ENCODE measurements at places on chromosomes 2 and 18.

- no peak for DNase-seq
Observed at GRCh38 chr2:35887146-35887545, 468.4 kb upstream of the CRIM1 start.

- no peak for DNase-seq
Observed at GRCh38 chr2:180669016-180669415, 311.4 kb upstream of the UBE2E3 start.

DNA sequence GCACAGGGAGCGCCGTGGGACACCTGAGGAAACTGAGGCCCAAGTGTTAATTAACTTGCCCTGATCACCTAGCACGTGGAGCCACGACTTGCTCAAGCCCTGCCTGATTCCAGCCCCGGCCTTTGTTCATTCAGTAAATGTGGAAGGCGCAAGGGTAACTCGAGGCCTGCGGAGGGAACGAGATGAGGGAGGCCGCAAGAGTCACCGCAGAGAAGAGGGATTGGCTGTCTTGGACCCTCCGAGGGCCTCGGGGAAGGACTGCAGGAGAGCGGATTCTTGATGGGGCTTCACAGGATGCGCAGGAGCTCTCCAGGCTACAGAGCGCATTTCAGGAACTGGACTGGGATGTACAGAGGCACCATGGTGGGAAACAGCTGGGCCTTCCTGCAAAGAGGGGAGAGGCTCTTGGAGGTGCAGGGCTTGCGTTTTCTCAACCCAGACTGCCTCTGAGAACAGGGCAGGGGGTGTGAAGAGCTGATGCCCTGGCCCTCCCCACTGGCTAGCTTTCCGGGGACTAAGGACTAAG, 511 bp upstream of the ANKMY1 start:
- DNase-seq: no peak

DNA sequence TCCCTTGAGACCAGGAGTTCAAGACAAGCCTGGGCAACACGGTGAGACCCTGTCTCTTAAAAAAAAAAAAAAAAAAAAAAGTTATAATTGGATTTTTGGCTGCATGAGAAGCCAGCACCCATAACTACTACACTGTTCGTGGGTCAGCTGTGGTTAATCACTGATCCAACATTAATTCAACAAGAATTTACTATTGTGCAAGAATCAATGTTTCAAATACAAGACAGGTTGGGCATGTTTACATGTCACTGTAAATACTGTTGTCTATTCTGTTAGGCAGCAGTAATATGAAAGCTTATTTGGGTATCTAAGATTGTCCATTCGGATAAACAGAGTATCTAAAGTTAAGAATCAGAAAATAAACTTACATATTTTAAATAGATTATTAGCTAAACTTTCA, 62.3 kb downstream of the ESCO1 start:
- no peak for DNase-seq

- no peak for DNase-seq
Observed at GRCh38 chr2:83686863-83687262, 772.2 kb downstream of the SUCLG1 start.

DNA sequence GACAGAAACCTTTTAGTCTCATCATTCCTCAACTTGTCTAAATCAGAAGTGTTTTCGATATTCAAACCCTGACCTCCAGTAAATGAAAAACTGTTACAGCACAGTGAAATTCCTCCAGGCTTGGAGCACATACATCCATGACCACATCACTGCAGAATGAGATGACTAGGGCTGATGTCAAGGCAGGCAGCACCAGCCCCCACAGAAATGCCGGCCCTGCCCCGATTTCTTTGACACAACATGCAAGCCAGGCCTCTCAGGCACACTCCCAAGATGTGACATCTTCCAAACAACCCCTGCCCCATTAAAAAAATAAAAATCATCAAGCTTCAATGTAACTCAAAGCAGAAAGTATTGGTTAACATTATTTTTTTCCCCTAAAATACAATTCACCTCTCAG, 103.3 kb downstream of the CTAGE1 start:
- DNase-seq: no peak

- no peak for DNase-seq
Observed at GRCh38 chr18:55105873-55106272, 146.6 kb upstream of the CCDC68 start.

- no peak for DNase-seq
Observed at GRCh38 chr18:63701952-63702351, 808 bp upstream of the SERPINB11 start.

- DNase-seq: no peak
Observed at GRCh38 chr2:230403746-230404145, 12.3 kb upstream of the SP100 start.

DNA sequence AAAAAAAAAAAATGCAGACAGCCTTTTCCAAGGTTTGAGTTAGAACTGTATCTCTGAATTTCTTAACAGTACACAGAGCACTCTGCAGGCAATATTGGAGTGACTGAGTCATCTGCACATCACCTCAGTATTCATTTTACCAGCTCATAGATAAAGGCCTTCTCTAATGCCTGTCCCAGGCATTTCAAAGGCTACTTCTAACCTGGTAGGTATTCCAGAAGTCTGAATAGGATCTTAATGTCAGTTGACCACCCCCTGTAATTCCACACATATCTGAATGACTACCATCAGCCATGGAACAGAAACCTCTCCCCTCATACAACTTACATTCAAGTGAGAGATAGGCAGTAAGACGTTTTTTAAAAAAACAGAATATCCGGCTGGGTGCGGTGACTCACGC, 9.0 kb downstream of the METTL21A start:
- DNase-seq: no peak

DNA sequence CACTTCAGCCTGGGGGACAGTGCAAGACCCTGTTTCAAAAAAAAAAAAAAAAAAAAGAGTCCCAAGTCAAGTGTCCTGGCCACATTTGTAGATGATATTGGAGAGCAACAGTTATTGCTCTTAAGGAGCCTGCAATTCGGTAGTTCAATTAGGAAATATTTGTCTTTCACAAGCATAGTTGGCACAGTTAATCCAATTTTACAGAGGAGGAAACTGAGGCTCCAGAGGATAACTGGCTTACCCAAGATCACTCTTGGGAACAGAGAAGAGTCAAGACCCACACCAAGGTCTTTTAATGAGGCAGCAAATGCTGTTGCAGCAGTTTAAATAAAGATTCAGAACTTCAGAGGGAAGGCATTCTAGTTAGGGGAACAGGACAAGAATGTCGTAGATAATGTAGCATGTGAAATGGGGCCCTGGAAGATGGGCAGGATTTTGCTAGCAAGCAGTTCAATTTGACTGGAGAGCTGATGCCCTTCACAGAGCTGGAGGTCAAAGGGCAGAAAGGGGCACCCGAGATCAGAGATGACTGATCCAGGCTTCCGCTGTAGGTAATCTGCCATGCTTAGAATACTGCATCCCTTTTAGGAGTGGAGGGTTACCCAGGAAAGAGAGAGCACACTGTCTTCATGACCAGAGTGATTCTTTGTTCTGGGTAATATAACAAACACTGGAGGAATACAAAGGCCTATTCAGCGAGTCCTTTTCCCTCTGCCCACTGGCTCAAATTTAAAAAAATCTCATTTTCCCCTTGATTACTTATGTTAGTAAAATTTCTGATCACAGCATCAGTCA, 3.0 kb downstream of the NPC1 start:
- peak; percentile 34 for DNase-seq

DNA sequence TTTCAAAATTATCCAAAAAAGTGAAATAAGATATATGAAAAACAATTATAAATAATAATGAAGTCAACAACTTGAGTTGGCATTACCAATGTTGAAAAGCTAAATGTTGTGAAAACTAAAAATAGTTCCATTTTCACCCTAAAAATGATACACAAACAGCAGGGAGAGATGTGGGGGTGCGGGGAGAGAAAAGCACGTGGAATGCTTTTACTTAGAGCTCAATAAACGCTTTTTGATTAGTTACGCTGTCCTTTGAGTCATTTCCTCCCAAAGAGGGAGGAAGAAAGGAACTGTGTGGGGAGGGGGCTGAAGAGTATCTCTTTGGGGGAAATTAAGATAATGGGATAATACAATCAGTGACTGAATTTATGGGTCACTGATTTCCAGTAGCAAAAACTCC, 29.2 kb downstream of the ZNF521 start:
- DNase-seq: no peak

DNA sequence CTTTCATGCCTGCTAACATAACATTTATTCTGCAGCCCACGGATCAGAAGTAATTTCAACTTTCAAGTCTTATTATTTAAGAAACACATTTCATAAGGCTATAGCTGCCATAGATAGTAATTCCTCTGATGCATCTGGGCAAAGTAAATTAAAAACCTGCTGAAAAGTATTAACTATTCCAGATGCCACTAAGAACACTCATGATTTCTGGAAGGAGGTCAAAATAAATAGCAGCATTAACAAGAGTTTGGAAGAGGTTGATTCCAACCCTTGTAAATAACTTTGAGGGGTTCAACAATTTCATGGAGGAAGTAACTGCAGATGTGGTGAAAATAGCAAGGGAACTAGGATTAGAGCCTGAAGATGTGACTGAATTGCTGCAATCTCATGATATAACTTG, 77.6 kb downstream of the CCDC148 start:
- DNase-seq: no peak

GRCh38 chr2:85106489-85107180, 26.6 kb upstream of the TCF7L1 start:
- no peak for DNase-seq

- DNase-seq: no peak
Observed at GRCh38 chr2:28607730-28608499, 112.1 kb downstream of the PLB1 start.

- DNase-seq: no peak
Observed at GRCh38 chr2:122755281-122755780, 999.9 kb downstream of the TSN start.

DNA sequence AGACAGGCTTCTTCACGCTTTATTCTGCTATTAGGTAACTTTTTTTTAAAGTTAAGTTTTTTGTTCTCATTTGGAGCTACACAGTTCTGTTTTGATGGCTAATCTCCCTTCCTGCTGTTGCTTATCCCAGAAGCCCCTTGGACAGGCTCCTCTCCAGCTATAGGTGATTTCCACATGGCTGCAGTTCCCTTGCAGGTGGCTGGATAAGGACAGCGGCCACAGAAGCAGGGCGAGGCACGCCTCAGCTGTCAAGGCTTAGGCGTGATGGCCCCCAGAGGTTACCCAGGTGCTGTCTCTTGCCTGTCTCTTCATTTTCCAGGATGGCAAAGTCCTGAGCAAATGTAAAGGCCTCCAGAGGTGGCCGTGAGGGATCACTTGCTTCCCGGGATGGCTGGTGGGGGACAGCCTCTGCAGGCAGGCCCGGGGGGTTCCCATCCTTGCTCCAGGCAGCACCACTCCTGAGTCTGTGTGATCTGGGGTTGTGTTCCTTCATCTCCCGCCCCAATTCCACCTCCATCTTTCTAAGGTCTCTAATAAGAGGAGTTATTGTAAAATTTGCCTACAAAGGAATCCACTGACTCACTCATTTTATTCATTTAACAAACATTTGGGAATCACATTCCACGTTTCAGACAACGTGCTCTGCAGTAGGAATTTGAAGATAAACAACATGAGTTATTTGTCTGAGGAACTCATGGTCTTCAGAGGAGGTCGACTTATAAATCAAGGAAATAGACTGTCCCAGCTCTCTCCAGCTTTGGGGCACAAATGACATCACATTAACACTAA, 53.4 kb downstream of the NAPG start:
- DNase-seq: no peak

DNA sequence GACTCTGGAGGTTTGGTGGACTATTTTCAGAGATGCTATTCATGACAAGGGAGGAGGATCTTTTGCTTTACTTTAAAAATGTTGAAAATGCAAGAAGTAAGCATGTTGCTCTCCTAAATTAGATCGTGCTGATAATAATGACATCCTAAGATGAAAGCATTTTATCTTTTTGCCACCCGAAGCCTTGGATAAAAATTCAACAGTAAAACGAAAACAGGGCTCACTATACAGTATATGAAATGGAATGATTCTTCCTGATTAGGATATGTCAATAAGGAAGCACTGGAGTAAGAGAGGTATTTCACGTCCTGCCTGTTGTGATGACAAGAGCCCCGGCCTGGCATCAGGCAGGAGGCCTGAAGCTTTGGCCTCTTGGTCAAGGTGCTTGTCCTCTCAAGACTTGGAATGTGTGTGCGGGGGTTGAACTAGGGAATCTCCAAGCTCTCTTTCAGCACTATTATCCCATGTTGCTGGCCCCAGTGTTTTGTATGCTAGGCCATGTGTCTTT, 306.0 kb downstream of the MTX2 start:
- no peak for DNase-seq

DNA sequence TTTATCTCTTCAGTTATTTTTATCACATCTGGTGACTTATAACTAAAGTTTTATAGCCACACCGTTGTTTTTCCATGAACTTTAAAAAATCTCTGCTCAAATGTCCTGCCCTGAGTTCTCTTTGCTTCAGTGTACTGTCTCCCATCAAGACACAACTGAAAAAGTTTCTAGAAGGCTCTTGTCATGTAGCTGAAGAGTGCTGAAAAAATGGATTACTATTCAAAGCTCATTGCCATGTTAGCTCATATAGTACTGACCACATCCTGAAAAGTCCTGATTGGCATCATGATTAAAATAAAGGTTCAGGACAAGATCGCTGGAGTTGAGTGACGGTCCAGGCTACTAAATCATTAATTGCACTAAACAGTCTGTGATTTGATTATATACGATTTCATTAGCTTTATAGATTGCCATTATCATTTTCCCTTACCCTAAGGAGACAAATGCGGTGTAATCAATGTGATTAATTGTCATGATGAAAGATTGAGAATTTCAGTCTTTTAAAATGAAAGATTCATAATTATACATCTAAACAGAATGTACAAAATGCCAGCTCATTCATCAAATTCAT, 62.2 kb downstream of the MFSD6 start:
- no peak for DNase-seq

- DNase-seq: no peak
Observed at GRCh38 chr18:41618147-41618546, 336.9 kb upstream of the PIK3C3 start.

DNA sequence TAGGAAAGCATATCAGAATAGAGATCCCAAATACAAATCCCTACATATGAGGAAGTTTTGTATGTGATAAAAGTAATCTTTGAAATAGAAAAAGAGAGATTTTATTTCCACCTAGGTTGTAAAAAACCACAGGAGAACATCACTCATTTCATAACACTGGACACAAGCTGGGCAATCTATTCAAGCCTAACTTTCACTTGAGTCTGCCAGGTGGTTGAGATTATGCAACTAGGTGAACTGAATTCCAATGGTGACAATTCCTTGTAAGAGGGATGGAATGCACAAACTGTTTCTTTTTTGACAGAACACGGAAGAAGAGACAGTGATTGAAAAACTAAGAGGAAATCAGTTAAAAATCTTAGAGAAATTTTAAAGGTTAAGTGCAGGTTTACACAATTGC, 619.6 kb upstream of the TMEFF2 start:
- DNase-seq: no peak

DNA sequence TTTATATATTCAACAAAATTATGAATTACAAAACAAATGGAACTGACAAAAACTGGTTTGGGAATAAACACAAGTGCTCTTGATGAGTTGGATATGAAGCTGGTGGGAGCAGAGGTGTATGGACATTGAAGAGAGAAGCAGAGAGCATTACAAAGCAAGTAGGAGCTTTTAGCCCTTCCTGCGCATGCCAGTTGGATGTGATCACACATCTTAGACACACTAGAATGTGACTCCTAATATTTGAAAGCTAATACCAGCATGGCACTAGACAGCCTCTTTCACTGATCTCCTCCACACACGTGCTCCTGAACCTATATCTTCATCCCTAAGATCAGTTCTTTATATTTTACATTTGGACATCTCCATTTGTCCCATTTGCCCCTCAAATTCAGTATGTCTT, 298.1 kb downstream of the MTX2 start:
- DNase-seq: no peak

Measured in C1 segment of cervical spinal cord (tissue), 14 donors.